ENCODE measurements at places on chromosomes 4 and X.

DNA sequence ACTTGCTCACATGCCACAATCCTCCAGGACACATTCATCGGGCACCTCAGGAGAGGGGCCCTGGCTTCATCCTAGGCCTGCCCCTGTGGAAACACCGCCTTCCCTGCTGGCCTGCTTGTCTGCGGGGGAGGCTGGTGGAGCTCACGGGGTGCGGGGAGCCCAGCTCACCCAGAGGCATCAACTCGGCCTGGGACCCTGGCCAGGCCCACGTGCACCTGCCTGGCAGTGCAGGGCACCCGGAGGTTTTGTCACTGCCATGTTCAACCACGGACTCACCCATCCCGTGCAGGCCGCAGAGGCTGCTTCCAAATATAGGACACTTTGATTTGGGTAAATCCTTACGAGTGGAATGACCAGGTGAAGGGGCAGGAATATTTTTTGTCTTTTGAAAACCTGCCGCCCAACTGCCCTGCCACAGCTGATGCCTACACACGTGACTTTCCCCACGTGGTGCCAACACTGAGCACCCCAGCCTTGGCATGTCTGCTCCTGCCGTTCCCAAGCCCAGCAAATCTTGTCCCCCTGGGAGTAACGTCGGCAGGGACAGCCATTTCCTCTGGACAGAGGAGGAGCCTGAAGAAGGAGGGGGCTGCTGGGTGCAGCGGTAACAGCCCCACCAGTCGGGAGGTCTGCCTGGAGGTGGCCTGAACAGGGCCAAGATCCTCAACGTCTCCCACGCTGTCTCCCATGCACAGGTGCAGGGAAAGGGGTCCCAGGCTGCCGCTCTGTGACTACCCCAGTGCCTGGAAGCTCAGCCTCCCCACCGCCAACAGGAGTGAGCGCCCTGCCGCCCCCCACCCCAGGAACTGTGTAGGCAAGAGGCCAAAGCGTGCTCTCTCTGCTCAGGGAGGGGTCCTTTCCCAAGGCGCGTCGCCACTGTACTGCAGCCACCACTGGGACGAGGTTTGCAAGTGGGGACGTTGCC, 8.5 kb downstream of the MXD4 start:
- DNase-seq, result no peak

- peak; percentile 30 for DNase-seq
These were observed 567.4 kb downstream of the INPP4B start for GRCh38 chr4:142278663-142279062.

DNA sequence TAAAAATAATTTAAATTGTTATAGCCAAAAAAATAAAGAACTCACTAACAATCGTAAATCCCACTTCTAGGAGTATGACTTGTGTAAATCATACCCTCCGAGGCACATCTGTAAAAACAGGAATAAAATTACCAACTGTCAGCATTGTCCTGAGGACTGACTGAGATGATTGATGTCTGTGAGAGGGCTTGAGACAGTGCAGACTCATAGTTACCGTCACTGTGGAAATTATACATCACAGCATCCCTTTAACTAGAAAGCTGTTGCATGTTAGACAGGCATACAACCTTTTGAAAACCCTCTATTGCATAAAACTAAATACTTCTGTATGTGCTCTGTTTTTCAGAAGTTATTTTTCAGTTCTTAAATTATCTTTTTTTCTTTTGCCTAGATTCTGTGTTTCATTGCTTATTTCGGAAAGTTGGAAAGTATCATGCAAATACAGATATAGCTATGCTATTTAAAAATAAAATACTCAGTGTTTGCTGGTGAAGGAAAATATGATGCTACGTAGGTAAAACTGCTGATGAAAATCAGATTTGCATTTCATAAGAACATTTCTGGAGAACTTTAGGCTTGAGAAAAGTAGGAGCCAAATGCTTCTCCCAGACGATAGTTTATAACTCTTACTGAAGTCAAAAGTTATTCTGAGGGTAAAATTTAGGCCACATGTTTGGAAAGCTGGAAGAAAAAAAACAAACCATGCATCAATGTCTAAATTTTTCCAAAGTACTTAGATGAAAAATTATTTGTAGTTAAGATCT, 13.6 kb upstream of the RBPJ start:
- no peak for DNase-seq

GRCh38 chr4:78343682-78344081, 207.9 kb upstream of the ANXA3 start:
- no peak for DNase-seq

DNA sequence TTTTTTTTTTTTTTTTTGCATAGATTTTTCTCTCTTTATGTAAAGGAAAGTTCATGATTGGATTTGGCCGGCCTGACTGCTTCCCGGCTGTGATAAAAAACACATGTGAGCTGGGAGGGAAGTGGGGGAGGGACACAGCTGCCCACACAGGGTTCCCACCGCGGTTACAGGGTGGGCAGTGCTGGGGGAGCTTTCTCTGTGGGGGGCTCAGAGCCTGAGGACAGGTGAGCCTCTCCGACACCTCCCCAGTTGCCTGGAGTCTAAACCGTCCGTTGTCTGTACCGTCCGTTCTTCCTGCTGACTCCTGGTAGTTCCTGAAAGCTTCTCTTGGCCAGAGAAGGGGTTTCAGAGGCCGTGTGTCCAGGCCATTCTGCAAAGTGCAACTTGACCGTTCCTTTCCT, 21.8 kb downstream of the SHOX start:
- no peak for DNase-seq

- DNase-seq, result no peak
These were observed 2.9 kb upstream of the SCARB2 start for GRCh38 chr4:76216524-76216923.

GRCh38 chr4:114598191-114599121, at the start of gene UGT8:
Gene UGT8 (plus strand): TSS chr4:114598807. CDS start chr4:114622881, 24,074 bp downstream.
- no peak for DNase-seq

DNA sequence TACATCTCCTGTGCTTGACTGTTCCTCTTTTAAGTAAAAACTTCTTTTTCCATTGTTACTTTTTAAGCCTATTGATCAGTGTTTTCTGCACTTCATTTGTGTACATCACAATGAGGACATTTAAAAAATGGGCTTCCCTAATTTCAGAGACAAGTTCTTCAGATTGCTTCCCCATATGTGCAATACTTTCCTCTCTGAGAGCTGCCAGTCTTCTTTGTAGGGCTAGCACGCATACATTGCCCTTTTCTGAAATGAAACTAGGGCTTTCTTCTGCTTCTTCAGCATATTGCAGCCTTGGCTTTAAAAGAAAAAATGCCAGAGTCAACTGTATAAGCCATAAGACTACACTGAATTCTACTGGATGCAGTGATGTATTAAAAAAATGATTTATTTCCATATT, 37.8 kb downstream of the FAT4 start:
- DNase-seq, result no peak

DNA sequence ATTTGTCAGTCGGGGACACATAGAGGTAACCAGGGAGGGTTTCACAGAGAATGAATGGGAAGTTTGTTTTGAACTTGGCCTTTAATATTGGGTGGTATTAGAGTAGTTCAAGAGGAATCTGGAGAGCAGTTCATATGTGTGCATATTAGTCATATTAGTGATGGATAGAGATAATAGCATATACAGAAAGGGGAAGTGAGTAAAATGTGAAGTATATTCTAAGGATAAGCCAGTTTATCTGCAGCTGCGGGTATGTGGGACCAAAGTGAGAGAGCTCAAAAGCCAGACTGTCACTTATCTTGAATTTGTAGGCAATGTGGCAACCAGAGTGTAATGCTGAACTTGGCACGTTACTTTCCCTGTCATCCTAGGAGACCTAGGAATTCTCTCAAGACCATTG, 169.9 kb downstream of the AFF2 start:
- DNase-seq, result no peak

DNA sequence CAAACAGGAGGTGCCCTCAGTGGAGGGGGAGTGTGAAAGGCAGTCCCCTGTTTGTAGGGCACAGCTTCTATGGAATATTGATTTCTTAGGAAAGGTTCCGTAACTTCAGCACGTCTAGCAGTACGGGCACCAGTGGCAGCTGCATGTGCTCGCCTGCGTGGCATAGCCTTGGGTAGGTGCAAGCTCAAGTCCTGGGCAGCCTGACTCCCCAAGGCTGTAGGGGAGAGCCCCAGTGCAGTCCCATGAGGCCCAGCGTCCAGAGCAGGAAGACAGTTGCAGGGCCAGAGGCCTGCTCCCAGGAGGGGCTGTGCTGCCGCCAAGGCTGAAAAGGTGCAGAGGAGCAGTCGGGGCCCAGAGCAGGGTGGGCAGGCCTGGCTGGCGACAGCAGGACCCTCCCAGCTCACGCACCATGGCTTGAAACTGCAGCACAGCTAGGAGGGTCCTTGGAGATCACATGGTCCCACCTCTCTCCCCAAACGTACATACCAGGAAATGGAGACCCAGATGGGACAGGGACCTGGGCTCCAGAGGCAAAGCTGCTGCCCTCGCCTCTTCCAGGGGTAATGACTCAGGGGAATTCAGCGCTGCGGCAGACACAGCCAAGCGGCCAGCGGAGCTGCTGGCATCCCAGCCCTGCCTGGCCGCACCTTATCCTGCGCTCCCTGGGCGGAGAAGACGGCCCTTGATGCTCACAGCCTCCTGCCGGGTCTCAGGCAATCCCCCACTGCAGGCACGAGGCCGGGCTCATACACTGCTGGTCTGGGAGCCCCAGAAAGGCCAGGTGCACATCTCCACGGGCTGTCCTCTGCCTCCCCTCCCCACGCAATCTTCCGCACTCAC, 6.0 kb upstream of the DUSP9 start:
- DNase-seq, result no peak

DNA sequence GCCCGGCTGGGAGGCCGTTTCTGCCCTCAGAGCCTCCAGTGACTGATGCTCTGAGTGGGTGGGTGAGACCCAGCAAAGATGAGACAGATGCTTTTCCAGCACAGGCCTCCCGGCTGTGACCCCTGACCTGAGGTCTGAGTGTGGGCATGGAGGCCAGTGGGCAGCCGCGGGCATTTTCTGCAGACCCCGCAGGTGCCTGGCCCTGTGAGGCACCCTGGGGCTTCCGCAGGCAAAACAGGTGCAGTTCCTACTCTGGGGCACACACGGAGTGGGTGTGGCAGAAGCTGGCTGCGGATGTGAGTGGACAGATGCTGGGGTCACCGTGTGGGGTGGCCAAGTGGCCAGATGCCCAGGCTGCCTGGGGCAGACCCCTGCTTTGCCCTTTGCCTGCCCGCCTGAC, 14.8 kb downstream of the HTRA3 start:
- DNase-seq, result no peak

DNA sequence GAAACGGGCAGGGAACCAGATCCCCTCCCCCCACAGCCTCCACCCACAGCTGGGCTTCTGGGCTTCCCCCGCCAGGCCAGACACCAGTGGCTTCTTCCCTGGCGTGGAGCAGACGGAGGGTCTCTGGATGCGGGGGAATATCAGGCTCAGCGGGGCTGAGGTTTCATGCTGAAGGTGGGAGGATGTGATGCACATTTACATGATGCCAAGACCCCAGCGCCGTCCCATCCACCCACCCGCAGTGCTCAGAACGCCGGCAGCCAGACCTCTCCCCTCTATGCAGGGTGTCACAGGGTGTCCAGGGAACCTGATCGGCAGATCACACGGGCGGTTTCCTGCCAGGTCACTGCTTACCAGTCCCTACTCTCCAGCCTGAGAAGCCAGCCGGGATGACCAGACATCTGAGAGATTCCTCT, 12.8 kb upstream of the TNIP2 start:
- no peak for DNase-seq

- peak; percentile 21 for DNase-seq
These were observed at the start of gene CCDC149 for GRCh38 chr4:24912252-24913118. Gene CCDC149 (minus strand): TSS chr4:24913042. CDS start chr4:24912864, 178 bp downstream.

- DNase-seq, result peak; percentile 39
These were observed 338.3 kb upstream of the GALNT7 start for GRCh38 chr4:172830295-172830764.

GRCh38 chr4:158521484-158522088, at the start of gene RXFP1:
Gene RXFP1 (plus strand): TSS chr4:158521882. CDS start chr4:158521977, 95 bp downstream.
- DNase-seq, result peak; percentile 73

GRCh38 chr4:19945979-19946380, 305.7 kb upstream of the SLIT2 start:
- DNase-seq, result no peak

- DNase-seq, result peak; percentile 28
These were observed 18.1 kb upstream of the APBB2 start for GRCh38 chr4:41232406-41232805.

GRCh38 chr4:77615153-77615552, 9.5 kb downstream of the CXCL13 start:
- DNase-seq, result no peak

- no peak for DNase-seq
These were observed 73.2 kb upstream of the STS start for GRCh38 chrX:7074148-7074907.

DNA sequence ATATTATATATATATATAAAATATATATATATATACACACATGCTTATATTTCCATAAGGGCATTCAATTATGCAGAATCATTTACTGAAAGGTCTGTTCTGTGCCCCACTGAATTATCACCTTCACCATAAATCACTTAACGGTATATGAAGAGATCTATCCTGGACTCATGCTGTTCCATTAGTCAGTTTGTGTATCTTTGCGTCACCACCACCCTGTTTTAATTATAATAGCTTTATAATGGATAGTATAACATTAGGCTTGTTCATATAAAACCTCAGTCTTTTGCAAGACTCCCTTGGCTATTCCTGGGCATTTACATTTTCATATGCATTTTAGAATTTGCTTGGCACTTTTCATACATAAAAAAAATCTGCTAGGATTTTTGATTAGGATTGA, 19.1 kb downstream of the WDR17 start:
- no peak for DNase-seq

DNA sequence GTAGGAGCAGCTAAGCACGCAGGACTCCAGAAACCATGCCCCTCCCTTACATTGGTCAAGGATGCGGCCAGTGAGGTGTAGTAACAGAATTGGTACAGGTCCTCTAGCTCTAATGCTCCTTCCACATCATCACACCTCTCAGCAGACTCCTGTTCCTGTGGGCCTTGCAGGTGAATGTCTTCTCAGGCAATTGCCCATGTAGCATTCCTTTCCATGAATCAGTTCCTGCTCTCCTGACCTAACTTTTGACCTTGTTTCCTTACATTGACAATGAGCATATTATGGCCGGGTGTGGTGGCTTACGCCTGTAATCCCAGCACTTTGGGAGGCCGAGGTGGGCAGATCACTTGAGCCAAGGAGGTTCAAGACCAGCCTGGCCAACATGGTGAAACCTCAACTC, 31.3 kb downstream of the MAP7D3 start:
- no peak for DNase-seq

DNA sequence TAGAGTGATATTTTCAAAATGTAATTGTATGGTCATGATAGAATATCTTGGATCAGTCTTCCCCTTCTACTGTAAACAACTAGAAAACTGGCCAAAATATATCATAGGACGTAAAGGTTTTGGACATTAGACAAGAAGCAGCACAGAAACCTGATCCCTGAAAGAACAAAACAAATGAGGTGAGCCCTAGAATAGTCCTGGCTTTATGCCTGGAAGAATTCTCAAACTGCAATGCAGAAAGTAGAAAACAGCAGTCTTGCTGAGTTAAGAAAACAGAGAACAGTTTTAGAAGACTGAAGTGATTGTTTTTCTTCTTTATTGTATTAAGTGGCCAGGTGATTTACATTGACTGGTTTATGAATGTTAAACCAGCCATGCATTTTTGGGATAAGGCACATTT, 19.5 kb downstream of the NSUN7 start:
- no peak for DNase-seq
